ENCODE measurements at places on chromosomes 13 and 19.

DNA sequence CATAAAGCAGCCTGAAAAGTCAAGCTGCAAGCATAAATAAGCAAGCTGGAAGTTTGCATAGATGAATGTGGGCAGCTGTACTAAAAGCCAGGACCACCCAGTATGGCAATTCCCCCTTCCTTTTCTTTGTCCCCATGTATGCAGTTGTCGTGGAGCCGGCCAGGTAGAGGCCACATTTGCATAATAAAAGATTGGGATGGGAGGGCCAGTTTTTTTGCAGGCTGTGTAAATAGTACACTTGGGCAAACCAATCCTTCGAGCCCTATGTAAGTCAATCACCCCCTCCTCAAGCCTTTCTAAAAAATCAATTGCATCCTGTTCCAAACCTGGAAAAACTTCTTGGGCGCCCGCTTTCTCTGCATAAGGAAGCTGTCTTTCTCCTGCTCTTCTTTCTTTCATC, 13.1 kb upstream of the ZNF99 start:
- no peak for DNase-seq

DNA sequence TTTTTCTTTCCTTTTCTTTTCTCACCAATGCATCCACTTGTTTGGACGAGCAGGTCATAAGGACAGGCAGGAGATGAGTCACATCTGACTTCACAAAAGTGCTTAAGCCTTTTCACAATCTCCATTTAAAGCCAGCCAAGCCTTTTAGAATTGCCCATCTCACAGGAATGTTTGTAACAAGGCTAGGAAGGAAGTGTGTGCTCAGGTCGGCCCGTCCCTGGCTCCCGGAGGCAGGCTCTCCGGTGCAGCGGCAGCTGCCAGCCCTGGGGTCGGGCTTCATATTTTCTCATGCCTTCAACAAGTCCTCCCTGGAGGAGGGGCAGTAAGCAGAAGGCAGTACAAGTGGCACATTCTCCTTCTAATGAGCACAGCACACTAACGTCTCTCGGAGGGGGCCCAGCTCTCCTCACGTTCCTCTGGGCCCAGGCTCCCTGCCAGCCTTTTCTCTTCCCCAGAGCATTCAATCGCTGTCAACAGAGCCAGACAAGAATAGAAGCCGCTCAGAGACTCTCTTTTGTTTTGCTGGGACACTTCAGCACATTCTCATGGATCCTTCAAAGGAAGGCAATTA, 180.5 kb downstream of the COL4A1 start:
- peak; percentile 96 for DNase-seq

DNA sequence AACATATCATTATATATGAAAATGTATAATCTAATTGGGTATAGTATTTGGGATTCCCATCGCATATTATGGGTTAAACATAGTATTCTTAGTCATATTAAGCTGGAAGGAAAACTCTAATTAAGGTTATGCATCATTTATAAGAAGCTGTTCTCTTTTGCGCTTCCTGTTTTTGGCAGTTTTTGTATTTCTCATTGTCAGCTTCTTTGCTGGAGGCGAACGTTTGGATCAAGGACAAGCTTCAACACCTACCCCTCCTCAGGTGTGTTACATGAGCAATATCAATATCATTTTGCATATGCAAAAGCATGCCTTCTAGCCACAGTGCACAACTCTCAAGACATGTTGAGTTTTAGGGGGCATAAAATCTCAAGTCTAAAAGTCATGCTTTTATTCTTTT, 439.8 kb downstream of the TDRD3 start:
- no peak for DNase-seq

DNA sequence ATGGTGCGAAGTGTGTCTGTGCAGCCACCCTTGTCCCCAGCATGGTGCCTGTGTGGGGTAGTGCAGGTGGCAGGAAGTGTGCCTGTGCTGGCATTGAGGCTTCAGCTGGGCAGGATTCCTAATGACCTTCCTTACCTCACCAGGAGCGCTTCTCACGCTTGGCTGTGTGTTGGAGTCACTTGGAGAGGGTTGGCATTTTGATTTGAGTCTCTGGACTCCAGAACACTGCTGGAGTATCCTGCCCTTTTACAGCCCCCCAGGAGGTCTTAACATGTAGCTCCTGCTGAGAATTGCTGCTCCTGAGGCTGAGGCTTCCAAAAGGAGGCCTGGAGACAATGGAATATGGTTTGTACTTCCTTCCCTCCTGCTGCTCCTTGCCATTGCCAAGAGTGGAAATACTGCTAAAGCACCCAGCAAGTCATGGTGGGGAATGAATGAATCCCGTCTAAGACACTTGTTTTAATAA, 87.1 kb downstream of the ARHGEF7 start:
- DNase-seq: no peak

Measured in M059J (cell line).